Right cardiac atrium (tissue), 5 donors: ENCODE measurements at places on chromosomes 13 and 19.
A peak's percentile ranks its signal among the peaks of the same experiment; 100 is the strongest.

DNA sequence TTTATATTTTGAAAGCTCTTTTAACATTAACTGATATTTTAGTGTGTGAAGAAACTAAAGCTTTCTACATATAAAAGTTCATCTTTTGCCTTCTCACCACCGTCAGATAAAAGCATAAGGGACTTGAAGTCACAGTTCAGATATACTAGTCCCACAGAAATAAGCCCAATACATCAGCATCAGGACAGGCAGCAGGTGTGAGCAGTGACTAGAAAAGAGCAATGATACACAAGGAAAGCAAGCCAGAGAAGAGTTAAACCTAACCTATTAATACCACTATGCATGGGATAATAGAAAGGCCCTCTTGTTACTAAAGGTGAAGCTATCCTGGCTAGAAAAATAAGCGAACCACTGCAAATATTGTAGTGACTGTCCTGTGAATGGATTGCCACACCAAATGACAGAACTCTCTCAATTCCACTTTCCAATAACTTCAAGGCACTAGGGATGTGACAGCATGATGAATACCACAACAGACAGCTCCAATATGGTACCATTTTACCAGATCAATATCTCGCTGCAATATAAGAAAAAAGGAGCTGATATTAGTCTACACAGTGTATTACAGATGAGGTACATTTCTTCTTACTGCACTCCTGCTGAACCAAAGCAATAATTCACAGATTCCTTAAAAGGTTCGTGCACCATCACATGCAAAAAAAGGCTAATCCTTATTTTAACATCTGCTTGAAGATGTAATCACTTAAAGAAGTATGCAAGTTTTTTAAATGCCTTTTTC is 114.1 kb downstream of the DACH1 start:
- DNase-seq: no peak

GRCh38 chr19:27738569-27739193 is 1474.3 kb downstream of the UQCRFS1 start:
- no peak for DNase-seq

- DNase-seq: no peak
Observed at GRCh38 chr13:85261757-85262346, 537.4 kb downstream of the SLITRK6 start.

- DNase-seq: no peak
Observed at GRCh38 chr13:97431171-97431764, 2.7 kb upstream of the RAP2A start.

DNA sequence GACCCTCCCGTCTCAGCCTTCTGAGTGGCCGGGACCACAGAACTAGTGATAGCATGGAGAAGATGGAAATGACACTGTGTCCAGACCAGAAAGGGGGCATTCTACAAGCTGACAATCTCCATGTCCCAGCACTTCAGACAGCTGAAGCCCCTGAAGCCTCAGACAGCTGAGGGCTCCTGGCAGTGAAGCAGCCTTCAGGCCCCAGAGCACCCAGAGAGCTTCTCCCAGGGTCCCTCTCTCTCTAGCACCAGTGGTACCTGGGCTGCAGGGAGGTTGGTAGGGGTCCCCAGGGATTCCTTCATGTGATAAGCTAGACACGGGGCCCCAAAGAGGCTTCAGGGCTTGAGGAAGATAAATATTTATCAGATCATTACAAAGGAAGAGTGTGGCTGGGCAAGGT is 7.6 kb upstream of the POP4 start:
- DNase-seq: no peak

- DNase-seq: no peak
Observed at GRCh38 chr19:44677019-44677811, 5.9 kb downstream of the CEACAM19 start.

DNA sequence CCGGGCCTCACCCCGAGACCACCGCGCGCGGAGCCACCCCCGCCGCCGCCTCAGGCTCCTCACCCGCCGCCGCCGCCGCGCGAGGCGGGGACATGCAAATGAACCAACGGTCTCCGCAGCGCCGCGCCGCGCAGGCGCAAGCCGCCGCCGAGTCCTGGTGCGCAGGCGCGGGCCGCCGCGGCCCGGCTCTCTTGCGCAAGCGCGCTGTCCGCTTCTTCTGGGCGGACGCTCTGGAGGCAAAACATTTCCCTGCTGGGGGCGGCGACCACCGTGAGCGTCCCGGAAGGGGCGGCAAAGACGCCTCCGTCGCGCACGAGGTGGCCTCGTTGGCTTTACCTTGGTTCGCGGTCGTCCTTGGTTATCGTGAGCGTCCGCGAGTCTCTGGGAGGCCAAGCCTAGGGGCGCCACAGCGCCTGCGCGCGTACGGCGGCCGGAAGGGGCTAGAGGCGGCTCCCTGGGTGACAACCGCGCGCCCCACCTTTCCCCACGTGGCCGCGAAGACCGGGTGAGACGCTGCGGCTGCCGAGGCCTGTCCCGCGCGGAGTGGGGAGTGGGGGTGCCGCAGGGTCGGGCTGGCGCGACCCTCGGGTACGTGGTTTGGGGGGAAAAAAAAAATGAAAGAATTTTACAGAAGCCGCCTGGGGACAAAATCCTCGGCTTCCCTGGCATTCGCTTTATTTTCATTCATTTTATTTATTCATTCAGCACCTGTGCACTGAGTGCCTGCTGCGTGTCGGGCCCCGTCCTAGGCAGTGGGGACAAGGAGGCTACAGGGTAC is at the start of the genes ARMC6 and SUGP2:
ARMC6 (plus strand) TSS at position 178 of the 778 bp plus-strand sequence. CDS start 607 bp downstream, outside the sequence.
SUGP2 (minus strand) TSS at position 92 of the 778 bp plus-strand sequence. CDS start 2,446 bp downstream, outside the sequence.
- DNase-seq: peak; percentile 88

- DNase-seq: no peak
Observed at GRCh38 chr13:43880214-43880855, 631 bp downstream of the LACC1 start.

DNA sequence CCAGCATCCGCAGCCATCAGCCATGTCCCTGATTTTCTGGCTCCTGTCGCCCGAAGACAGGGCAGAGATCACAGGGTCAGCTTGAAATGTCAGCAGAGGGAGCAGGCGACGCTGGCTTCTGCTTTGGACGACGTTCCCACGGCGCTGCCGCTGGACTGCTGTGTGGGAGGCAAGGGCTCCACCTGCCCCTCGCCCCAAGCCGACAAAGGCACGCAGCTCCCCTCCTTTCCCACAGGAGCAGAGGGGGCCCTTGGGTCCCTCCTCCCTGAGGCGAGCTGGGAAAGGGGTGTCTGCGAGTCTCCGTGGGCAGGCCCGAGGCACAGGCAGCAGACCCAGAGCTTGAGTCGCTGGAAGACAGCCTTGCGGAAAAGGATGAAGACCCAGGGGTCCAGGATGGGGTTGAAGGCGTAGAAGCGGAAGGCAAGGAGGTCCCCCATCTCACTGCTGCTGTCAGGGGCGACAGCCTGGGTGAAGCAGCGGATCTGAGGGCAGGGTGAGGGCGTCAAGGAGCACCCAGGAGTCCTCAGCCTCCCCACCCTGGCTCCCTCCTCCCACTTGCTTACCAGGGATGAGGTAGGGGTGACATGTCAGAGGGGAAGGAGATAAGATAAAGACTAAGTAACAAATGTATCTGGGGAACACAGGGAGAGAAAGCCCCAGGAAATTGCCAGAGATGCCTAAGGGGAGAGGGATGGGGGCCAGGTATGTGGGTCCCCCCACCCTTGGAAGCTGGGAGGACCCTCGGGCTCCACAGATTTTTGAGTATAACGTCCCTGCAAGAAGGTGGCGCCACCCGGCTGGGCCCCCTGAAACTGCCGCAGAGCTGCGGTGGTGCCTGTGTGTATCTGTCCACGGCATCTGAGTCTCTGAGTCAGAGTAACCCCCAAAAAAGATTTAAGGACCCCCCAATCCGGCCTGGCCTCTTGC is 3.4 kb downstream of the PTGIR start:
- peak; percentile 64 for DNase-seq

DNA sequence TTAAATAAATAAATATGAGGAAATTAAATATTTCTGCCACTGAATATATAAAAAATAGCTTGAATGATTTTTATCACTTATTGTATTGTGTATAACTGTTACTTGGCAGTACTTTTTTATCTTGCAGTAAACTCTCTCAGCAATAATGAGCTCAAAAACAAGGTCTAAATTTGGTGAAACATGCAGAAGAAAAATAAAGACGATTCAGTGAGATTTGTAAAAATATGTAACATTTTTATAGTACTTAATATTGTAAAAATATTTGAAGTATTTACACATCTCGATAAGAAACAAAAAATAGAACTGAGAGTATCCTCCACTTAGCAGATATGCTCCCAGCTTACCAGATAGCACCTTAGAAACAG is 120.6 kb upstream of the MLNR start:
- no peak for DNase-seq

GRCh38 chr19:2743099-2743498 is 3.3 kb upstream of the SLC39A3 start:
- DNase-seq: no peak

GRCh38 chr19:55702131-55702627 is 27.2 kb downstream of the EPN1 start:
- no peak for DNase-seq

GRCh38 chr19:31154021-31154420 is 195.2 kb downstream of the TSHZ3 start:
- DNase-seq: no peak

GRCh38 chr19:15479391-15480345 is at the start of gene PGLYRP2:
Gene PGLYRP2, minus strand, starts transcription at chr19:15479501. Its CDS starts 130 bp downstream, at chr19:15479371.
- DNase-seq: peak; percentile 70
